ENCODE measurements at places on chromosomes 12 and 14.

GRCh38 chr12:1252758-1253157, 261.7 kb downstream of the ERC1 start:
- no peak for DNase-seq

GRCh38 chr14:52185178-52185577, 82.3 kb upstream of the PTGDR start:
- no peak for DNase-seq

GRCh38 chr12:24770334-24770733, 178.6 kb downstream of the BCAT1 start:
- no peak for DNase-seq

DNA sequence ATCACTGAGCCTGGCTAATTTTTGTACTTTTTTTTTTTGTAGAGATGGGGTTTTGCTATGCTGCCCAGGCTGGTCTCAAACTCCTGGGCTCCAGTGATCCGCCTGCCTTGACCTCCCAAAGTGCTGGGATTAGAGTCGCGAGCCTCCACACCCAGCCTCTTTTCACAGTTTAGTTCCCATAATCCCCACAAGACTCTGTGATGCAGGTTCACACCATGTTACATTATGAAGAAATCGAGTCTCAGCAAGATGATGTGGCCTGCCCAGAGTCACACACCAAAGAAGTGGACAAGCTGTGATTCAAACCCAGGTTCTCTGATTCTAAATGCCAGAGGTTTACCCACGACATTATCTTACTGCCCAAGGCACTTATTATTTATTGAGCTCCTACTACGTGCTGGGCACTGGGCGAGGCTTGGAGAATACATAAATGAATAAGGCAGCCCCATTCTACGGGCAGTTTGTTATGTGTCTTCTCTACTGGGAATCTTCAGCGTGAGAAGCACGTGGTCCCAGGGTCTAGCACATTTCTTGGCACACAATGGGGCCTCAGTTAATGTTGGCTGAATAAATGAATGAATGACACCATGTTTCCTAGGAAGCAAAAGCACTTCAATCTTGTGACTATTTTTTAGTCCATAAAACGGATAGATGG, 23.5 kb upstream of the OASL start:
- DNase-seq = no peak

- DNase-seq = peak; percentile 18
Measured at GRCh38 chr12:54217774-54218241, 29.0 kb upstream of the SMUG1 start.

DNA sequence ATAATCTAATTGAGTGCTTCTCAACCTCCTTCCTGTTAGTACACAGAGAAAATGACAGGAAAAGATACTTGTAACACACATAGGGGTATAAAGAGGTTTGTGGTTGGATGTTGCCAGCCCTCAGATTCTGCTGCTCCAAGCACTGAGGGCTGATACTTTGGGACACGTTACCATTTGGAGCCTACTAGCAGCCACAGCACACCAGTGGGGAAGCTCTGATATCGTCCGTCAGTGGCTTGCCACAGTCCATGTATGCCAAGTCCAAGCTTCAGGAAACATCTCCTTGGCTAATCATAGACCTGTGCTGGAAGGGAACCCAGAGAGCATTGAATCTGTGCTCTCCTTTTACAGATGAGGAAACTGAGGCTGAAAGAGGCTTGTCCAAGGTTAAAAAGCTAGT, 22.3 kb downstream of the B4GALNT3 start:
- no peak for DNase-seq

- no peak for DNase-seq
Measured at GRCh38 chr14:67940486-67941455, 121.2 kb downstream of the RAD51B start.

GRCh38 chr12:111635524-111635923, 36.4 kb upstream of the ATXN2 start:
- DNase-seq = no peak

DNA sequence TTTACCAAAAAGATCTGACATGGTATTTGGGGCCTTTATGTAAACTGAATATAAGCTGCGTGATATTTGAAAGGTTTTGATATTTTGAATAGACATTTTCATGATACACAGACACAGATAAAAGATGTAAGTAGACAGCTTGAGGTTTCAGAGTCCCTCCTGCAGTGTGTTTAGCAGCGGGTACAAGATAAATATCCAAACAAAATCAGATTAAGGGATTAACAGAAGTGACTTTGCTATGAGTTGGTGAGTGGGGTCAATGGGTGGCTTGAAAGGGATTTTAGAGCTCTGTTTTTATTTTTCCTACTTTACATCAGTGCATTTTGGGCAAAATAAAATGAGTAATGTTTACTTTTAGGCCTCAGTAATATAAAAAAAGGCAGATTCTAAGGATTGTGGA, 84.1 kb downstream of the IGF1 start:
- no peak for DNase-seq

- no peak for DNase-seq
Measured at GRCh38 chr14:61152851-61153364, 128.2 kb downstream of the TMEM30B start.

All from stimulated activated CD4-positive, alpha-beta T cell treated with anti-CD3 and anti-CD28 coated beads, Interleukin-15, amount 100 ng/mL, for 24 hours (primary cell).